ENCODE measurements at places on chromosomes 5 and 9.

DNA sequence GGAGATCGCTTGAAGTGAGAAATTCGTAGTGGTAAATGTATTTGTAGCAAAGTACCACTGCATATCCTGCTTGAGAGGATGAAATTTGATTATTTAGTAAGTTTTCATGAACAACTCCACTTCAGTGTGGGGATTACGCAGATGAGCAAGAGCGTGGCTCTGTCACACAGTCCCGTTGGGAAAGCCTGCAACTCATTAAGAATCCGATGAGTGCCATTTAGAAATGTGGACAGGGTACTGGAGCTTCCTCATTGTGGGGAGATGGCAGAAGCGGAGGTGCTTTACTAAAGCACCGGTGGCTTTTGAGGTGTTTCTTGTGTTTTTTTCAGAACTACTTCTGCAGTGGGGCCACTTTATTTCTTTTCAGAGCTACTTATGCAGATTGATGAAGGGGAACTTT, 1.4 kb downstream of the TJP2 start:
- peak; percentile 39 for DNase-seq
- peak overlapping the region; percentile 14 for H3K27ac ChIP-seq
- H3K36me3 ChIP-seq: no peaks in the 10 kb centered on the region
- peaks cover 35% of the 10 kb centered on the region for H3K4me1 ChIP-seq
- no peaks in the 10 kb centered on the region for H3K27me3 ChIP-seq
- H3K4me3 ChIP-seq: peak overlapping the region; percentile 56

DNA sequence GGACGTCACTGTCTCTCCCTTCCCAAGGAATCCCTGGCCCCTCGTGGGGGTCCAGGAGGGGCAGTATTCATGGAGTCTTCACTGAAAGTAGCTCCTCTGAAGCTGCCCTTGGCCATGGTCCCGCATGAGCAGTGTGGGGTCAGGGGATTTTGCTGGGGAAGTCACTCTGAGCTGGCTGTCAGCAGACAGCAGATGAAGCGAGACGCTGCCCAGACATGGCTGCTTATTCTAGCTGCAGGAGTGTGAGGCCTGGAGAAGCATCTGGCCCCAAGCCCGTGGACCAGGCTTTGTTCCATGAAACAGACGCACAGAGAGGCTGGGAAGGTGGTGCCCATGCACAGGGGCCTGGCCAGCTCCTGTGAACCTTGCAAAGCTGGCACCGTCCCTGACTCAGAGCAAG, 21.5 kb upstream of the ASS1 start:
- no peaks in the 10 kb centered on the region for H3K36me3 ChIP-seq
- no peak overlapping the region for H3K27ac ChIP-seq
- no peak for DNase-seq
- H3K4me1 ChIP-seq: peaks cover 31% of the 10 kb centered on the region
- H3K27me3 ChIP-seq: peaks cover 30% of the 10 kb centered on the region

- no peaks in the 10 kb centered on the region for H3K27me3 ChIP-seq
- no peak overlapping the region for H3K4me3 ChIP-seq
- DNase-seq: no peak
- peaks cover 20% of the 10 kb centered on the region for H3K4me1 ChIP-seq
- no peaks in the 10 kb centered on the region for H3K36me3 ChIP-seq
- H3K27ac ChIP-seq: peak overlapping the region; percentile 13
These were observed 74.0 kb upstream of the CCNG1 start for GRCh38 chr5:163363389-163363788.

GRCh38 chr9:135864447-135865049, 42.8 kb downstream of the CAMSAP1 start:
- peak; percentile 74 for DNase-seq
- no peak overlapping the region for H3K27ac ChIP-seq
- no peaks in the 10 kb centered on the region for H3K36me3 ChIP-seq
- H3K27me3 ChIP-seq: no peaks in the 10 kb centered on the region
- no peaks in the 10 kb centered on the region for H3K4me1 ChIP-seq

GRCh38 chr9:88184976-88185375, 46.7 kb upstream of the SPATA31C2 start:
- DNase-seq: peak; percentile 64
- peaks cover 30% of the 10 kb centered on the region for H3K4me1 ChIP-seq
- no peaks in the 10 kb centered on the region for H3K27me3 ChIP-seq
- H3K4me3 ChIP-seq: no peak overlapping the region
- no peaks in the 10 kb centered on the region for H3K36me3 ChIP-seq

- no peaks in the 10 kb centered on the region for H3K4me1 ChIP-seq
- H3K27ac ChIP-seq: no peak overlapping the region
- no peaks in the 10 kb centered on the region for H3K27me3 ChIP-seq
- no peaks in the 10 kb centered on the region for H3K36me3 ChIP-seq
These were observed 147.6 kb downstream of the AUH start for GRCh38 chr9:91214086-91214485.

GRCh38 chr9:19630760-19631159, 158.1 kb downstream of the SLC24A2 start:
- no peaks in the 10 kb centered on the region for H3K4me1 ChIP-seq
- no peak for DNase-seq
- H3K27me3 ChIP-seq: no peaks in the 10 kb centered on the region
- no peak overlapping the region for H3K4me3 ChIP-seq
- H3K36me3 ChIP-seq: no peaks in the 10 kb centered on the region

GRCh38 chr5:24850926-24851486, 206.2 kb upstream of the CDH10 start:
- no peak overlapping the region for H3K4me3 ChIP-seq
- no peak for DNase-seq
- no peaks in the 10 kb centered on the region for H3K27me3 ChIP-seq
- no peak overlapping the region for H3K27ac ChIP-seq

- H3K36me3 ChIP-seq: no peaks in the 10 kb centered on the region
- DNase-seq: no peak
- no peaks in the 10 kb centered on the region for H3K27me3 ChIP-seq
- no peaks in the 10 kb centered on the region for H3K4me1 ChIP-seq
- H3K4me3 ChIP-seq: no peak overlapping the region
These were observed 58.6 kb downstream of the VAV2 start for GRCh38 chr9:133933426-133934026.

- no peaks in the 10 kb centered on the region for H3K36me3 ChIP-seq
- no peak for DNase-seq
- H3K4me1 ChIP-seq: peaks cover 3% of the 10 kb centered on the region
- no peak overlapping the region for H3K4me3 ChIP-seq
- no peak overlapping the region for H3K27ac ChIP-seq
These were observed 52.7 kb upstream of the TESK1 start for GRCh38 chr9:35552376-35552775.
